ENCODE measurements at places on chromosomes 12 and 14. TPM values are rescaled to one million over a fixed set of nuclear protein-coding genes. Genes with fewer than 3 reads are reported as not detected.

ZNF219 gene
- total RNA-seq = 12.8 TPM

GUCY2C gene
- not detected for total RNA-seq

CCDC88C gene
- total RNA-seq = 29.6 TPM

FAM186B gene
- 0.33 TPM for total RNA-seq

NKX2-8 gene
- not detected for total RNA-seq

RHOJ gene
- 177 TPM for total RNA-seq

GALNT8 gene
- not detected for total RNA-seq

GALNT6 gene
- total RNA-seq = 39.2 TPM

BICDL1 gene
- not detected for total RNA-seq

ZC2HC1C gene
- 3.6 TPM for total RNA-seq

OTX2 gene
- not detected for total RNA-seq
